ENCODE measurements at places on chromosomes 16 and 17.

GRCh38 chr16:72753881-72754280 is 294.0 kb downstream of the ZFHX3 start:
- DNase-seq: no peak

DNA sequence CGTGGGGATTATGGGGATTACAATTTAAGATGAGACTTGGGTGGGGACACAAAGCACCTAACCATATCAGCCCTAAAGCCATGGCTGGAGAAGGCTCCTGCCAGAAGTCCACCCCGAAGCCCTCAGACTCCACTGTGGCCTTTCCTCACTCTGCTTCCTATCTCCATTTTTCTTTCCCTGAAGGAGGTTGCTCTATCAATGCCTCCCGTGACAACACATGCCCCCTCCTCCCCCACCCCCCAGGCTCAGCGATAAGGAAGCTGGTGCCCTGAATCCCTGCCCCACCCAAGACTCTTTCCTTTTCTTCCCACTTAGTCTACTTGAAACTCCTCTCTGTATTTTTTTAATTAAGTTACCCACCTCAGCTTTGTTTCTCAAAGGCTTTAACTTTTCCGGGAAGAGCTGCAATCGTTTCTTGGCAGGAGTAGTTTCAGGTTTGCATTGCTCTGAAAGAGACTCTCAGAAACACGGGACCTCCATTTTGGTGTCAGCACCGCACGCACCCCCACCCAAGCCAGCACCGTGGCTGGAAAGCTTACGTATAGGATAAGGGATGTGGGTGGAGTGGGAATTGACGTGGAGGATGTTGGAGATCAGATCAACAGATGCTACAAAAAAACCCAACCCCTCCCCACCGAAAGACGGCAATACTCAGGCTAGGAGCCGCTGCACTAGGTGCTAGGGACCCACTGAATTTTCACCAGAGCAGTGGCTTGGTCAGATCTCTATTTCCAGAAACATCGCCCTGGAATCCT is 15.2 kb upstream of the CA4 start:
- DNase-seq: no peak

- DNase-seq: peak; percentile 44
Observed at GRCh38 chr16:69930117-69930776, 20.9 kb upstream of the CLEC18A start.

DNA sequence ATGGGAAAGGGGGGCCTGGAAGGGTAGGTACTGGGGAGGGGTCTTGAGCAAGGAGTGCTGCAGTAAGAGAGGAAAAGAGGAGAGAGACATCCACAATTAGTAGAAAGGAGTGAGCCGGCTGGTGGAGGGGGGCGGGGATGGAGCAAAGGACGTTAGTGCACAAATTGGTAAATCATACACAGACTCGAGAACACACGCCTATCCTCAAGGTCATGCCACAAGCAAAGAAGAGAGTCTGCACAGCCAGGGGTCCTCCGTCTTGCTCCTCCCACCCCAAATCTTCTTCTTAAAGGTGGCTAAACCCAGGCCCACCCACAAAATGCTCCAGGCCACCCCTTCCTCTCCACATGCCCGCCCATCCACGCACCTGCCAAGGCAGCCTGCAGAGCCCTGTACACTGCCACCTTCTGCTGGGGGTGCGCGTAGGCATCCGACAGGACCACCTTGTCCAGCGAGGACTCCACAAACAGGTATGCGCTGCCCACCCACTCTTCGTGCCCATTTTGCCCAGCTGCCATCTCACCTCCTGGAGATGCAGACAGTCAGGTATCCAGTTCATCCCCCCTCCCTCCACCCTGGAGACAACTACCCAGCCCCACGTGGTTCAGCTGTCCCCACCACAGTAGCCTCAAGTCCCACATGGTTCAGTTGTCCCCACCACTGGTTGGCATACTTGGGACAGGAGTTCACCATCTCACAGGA is 3.4 kb downstream of the TRADD start:
- no peak for DNase-seq

DNA sequence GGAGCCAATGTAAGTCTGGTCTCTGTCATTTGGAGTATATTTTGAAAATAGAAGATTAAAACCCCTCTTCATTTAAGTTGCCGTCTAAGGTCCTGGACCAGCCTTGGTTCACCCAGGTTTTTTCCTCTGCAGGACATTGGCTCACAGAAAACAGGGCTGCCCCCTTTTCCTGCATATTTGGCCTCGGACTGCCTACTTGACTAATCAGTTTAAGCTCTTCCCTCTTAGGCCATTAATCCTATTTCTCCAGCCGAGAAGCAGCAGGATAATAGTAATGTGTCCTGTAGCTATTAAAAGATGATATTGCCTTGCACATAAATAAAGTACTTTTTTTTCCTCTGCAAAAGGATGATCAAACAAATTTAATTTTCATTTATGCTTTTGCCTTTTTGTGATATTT is 52.1 kb downstream of the PRKCA start:
- no peak for DNase-seq
